RPMI8226 (cell line): ENCODE measurements at places on chromosomes 3 and 15.
A peak's percentile ranks its signal among the peaks of the same experiment; 100 is the strongest.

- peak; percentile 76 for DNase-seq
Observed at GRCh38 chr15:40894681-40895448, 615 bp downstream of the VPS18 start.

GRCh38 chr3:134364061-134364935 lies 9.9 kb downstream of the AMOTL2 start:
- DNase-seq = no peak

GRCh38 chr15:89450076-89451006 lies 46.0 kb downstream of the RHCG start:
- no peak for DNase-seq

DNA sequence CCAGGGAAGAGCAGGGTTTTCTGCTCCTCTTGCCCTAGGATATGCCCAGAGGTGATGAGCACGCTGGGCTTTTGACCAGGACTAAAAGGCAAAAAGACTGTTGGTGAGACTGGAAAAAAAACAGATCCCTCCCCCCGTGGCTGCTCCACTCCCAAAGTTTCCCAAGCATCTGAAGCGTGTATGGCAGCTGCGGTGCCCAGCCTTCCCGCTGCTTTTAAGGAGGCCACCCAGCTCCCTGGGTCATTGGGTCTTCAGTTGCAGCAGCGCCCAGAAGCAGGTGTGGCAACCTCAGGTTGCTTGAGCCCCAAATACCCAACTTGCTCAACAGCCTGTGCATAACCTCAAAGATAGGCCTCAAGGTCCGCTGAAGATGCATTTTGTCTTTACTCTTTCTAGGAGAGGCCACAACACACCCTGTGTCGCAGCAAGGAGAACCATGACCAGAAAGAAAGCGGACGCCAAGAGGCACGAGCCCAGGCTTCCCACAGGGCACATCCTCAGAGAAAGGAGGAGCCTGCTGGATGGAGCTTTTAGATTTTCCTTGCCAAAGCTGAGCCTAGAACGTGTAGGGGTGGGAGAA lies 2.0 kb downstream of the SRGAP3 start:
- no peak for DNase-seq

- DNase-seq = no peak
Observed at GRCh38 chr15:83838763-83839162, 184.8 kb downstream of the ADAMTSL3 start.

- DNase-seq = no peak
Observed at GRCh38 chr3:102668247-102668646, 233.4 kb downstream of the ZPLD1 start.

DNA sequence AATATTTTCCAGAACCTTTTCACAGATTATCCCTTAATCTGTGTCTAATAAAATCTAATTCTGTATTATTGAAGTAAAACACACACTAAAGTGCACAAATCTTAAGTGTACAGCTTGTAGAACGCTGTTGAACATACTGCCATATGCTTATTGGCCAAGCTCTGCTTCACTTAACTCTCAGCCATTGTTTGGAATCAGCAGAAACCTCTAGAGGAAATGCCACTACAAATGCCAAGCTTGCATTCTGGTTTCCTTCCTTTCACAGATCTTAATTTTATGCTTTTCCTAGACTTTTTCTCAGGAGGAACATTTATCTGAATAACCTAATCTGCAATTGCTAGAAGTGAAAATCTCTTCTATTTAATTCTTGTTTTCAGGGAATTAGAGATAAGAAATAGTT lies 10.1 kb downstream of the MNS1 start:
- no peak for DNase-seq

DNA sequence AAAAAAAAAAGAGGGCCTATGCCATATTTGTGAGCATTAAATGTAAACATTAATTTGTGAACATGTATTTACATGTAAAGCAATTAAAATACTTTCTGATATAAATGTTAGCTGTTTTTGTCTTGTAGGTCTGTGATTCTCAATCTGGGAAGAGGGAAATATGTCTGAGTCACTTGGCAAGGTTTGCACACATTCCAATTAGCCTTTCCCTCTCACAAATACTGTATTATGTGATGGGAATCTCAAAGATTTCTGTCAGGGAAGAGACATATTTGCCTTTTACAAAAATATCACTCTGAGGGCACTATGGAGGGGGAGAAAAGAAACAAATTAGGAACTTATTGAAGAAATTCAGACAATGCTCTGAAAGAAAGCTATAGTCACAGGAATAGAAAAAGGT lies 483.6 kb downstream of the GBE1 start:
- DNase-seq = no peak

DNA sequence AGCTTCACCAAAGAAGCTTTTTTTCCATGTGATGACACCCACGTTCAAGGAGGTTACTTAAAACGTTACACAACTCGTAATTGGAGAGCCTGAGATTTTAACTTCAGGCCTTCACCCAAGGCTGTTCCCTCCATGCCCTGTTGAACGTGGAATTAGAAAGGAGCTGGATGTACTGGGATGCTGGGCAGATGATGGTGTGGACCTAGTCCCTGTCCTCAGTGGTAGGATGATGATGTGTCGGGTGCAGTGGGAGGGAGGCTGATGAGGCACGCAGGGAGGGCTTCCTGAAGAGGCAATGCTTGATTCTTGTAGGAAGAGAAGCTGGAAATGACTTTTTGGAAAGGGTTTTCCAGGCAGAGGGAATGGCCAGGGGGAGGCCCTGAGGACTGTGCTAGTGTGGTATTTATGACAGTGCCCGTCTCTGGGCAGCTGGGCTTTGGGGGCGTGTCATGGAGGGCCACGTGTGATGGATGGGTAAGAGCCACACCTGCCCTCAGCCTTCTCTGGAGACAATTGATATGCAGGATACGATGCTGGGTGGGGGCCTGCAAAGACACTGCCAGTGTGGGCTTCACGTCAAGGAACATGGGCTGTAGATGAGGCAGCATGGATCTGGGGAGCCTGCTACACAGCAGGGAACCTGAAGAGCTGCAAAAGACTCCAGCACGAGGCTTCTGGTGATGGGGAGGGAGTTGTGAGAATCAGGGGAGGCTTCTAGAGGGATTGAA lies 15.3 kb downstream of the SYNM start:
- no peak for DNase-seq
